ENCODE measurements at places on chromosomes 1 and 21.
A peak's percentile ranks its signal among the peaks of the same experiment; 100 is the strongest.

GRCh38 chr21:32958288-32959002 is 67.3 kb upstream of the OLIG2 start:
- DNase-seq, result no peak
- H3K4me3 ChIP-seq, result no peak overlapping the region
- peaks cover 27% of the 10 kb centered on the region for H3K27me3 ChIP-seq
- H3K4me1 ChIP-seq, result no peaks in the 10 kb centered on the region
- no peaks in the 10 kb centered on the region for H3K36me3 ChIP-seq

DNA sequence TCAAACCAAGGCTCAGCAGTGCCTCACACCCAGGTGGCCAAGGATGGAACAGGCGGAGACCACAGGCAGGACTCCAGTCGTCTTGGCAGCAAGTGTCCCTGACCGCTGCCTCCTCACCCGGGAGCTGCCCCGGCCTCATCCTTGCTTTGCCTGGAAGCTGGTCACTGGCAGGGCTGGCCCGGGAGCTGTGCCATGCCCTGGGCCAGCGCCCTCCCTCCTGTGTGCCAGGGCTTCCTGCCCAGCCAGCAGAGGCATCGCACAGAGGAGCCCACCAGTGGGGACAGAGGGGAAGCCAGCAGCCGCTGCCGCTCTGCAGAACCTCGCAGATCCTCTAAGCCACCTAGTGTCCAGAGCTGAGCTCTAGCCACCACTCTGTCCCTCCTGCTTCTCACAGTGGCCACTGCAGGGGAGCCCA is 7.8 kb downstream of the CASZ1 start:
- H3K36me3 ChIP-seq, result no peaks in the 10 kb centered on the region
- H3K27ac ChIP-seq, result no peak overlapping the region
- peaks cover 14% of the 10 kb centered on the region for H3K27me3 ChIP-seq
- DNase-seq, result no peak

GRCh38 chr1:230495891-230496385 is 69.8 kb upstream of the PGBD5 start:
- H3K4me1 ChIP-seq, result no peaks in the 10 kb centered on the region
- DNase-seq, result no peak
- no peaks in the 10 kb centered on the region for H3K36me3 ChIP-seq
- H3K27ac ChIP-seq, result no peak overlapping the region
- H3K27me3 ChIP-seq, result peaks cover 6% of the 10 kb centered on the region

DNA sequence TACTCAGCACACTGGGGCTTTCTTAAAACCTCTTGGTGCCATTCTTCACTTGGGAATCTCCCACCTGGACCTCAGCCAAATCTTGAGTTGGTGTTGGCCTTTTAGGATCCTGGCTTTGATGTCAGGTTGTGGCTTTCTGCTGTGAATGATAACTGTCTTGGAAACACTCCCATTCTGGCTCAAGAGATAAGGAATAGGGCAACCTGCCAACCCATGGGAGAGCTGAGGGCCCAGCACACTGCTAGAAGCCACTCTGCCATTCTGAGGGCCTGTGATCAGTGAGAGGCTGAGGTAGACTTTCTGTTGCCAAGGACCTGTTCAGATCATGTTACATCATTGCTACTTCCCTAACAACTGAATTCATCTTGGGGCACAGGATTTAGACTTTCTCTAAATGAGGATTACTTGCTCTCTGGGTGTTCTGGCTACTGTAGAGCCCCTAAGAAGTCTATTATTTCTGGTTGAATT is 45.8 kb downstream of the TTC39A start:
- no peak for DNase-seq
- H3K4me3 ChIP-seq, result no peak overlapping the region
- H3K27me3 ChIP-seq, result no peaks in the 10 kb centered on the region
- H3K27ac ChIP-seq, result no peak overlapping the region

DNA sequence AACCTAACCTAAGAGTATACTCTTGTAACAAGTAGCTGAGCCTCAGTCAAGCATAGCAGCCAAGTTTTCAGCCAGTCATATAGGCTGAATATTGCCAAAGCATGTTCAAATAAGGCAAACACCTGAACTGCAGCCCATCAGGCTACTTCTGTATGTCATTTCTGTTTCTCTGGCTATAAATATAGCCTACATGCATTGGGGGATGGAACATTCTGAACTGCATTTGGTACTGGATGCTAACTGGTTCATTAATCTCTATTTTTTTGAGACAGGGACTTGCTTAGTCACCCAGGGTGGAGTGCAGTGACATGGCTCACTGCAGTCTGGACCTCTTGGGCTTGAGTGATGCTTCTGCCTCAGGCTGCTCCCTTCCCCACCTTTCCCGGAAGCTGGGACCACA is 37.3 kb downstream of the MAST2 start:
- no peak overlapping the region for H3K4me3 ChIP-seq
- H3K27ac ChIP-seq, result no peak overlapping the region
- H3K27me3 ChIP-seq, result no peaks in the 10 kb centered on the region

DNA sequence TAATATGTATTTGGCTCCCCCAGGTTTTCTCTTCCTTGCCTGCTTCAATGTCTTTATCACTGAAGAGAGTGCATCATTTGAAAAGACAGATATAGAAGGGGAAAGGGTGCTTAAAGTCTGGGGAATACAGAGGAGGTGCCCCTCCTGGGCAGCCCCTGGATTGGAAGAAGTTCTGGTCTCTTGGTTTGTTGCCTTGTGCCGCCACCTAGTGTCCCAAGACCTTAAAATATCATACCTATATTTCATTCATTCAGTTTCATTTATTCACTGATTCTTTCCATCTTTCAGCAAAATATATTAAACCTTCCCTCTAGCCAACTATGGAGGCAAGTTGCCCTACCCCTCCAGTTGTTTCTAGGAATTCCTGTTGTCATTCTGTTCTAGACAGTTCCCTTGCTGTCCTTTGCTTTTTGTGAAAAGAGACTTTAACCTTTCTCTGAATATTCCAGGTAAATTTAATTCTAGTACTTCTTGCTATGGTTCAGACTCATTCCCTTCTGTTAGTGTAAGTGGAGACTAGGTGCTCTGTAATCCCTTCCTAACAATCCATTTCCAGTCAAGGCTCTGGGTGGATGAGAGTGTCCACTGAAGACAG is 56.1 kb downstream of the MEF2D start:
- H3K4me3 ChIP-seq, result no peak overlapping the region
- peaks cover 53% of the 10 kb centered on the region for H3K27me3 ChIP-seq
- no peak for DNase-seq
- H3K36me3 ChIP-seq, result no peaks in the 10 kb centered on the region
- peaks cover 7% of the 10 kb centered on the region for H3K4me1 ChIP-seq
- no peak overlapping the region for H3K27ac ChIP-seq

GRCh38 chr21:31345136-31345535 is 1.1 kb upstream of the TIAM1 start:
- no peak overlapping the region for H3K27ac ChIP-seq
- peaks cover 21% of the 10 kb centered on the region for H3K4me1 ChIP-seq

- no peaks in the 10 kb centered on the region for H3K36me3 ChIP-seq
- H3K27ac ChIP-seq, result no peak overlapping the region
- H3K4me3 ChIP-seq, result no peak overlapping the region
- peaks cover 66% of the 10 kb centered on the region for H3K4me1 ChIP-seq
- DNase-seq, result no peak
These were observed 193.8 kb upstream of the EDN2 start for GRCh38 chr1:41678111-41678878.

- H3K4me1 ChIP-seq, result no peaks in the 10 kb centered on the region
- H3K27ac ChIP-seq, result no peak overlapping the region
These were observed 52.2 kb downstream of the KCND3 start for GRCh38 chr1:111937147-111937725.

GRCh38 chr1:19287436-19288185 is 959 bp downstream of the AKR7A3 start:
- no peaks in the 10 kb centered on the region for H3K36me3 ChIP-seq
- H3K4me1 ChIP-seq, result peaks cover 8% of the 10 kb centered on the region
- H3K27ac ChIP-seq, result no peak overlapping the region
- no peak overlapping the region for H3K4me3 ChIP-seq
- DNase-seq, result no peak

DNA sequence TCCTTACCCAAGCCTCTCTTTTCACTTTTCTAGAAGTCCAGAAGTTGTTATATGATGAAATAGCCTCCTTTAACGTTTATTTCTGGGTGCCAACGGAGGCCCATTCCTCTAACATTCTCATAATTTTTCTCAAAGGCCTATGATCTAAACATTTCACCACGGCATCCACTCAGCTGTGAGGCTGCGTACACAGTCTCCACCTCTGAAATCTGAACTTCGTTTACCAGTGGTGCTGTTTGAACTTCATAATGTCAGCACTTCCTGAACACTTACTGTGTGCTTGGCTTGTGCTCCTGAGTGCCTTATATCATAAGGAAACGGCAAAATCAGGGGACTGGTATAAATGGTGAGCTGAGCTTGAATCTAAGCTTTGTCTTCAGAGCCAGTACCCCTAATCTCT is 12.0 kb upstream of the RBP7 start:
- H3K4me1 ChIP-seq, result no peaks in the 10 kb centered on the region
- H3K4me3 ChIP-seq, result no peak overlapping the region
- H3K27me3 ChIP-seq, result no peaks in the 10 kb centered on the region

GRCh38 chr1:243266231-243266630 is 10.4 kb downstream of the SDCCAG8 start:
- no peak overlapping the region for H3K4me3 ChIP-seq
- H3K36me3 ChIP-seq, result peaks cover 3% of the 10 kb centered on the region

DNA sequence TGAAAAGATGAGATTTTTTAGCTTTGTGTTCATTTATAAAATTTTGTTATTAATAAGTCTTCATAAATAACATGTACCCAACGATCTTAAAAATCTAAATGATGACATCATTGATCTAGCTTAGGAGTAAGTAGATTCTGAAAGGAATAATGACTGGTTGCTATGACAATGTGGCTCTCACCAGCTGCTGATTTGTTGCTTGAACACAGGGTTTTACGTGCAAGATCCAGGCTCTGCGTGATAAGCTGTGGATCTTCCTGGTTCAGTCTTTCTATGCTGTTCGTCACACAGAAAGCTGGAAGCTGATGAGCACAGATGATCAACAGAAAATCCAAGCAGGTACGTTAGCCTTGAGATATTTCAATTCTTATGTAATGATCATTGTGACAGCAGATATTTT is 49.1 kb upstream of the C1orf146 start:
- no peak overlapping the region for H3K27ac ChIP-seq
- no peaks in the 10 kb centered on the region for H3K4me1 ChIP-seq
- H3K4me3 ChIP-seq, result no peak overlapping the region
- H3K36me3 ChIP-seq, result no peaks in the 10 kb centered on the region
- DNase-seq, result no peak

DNA sequence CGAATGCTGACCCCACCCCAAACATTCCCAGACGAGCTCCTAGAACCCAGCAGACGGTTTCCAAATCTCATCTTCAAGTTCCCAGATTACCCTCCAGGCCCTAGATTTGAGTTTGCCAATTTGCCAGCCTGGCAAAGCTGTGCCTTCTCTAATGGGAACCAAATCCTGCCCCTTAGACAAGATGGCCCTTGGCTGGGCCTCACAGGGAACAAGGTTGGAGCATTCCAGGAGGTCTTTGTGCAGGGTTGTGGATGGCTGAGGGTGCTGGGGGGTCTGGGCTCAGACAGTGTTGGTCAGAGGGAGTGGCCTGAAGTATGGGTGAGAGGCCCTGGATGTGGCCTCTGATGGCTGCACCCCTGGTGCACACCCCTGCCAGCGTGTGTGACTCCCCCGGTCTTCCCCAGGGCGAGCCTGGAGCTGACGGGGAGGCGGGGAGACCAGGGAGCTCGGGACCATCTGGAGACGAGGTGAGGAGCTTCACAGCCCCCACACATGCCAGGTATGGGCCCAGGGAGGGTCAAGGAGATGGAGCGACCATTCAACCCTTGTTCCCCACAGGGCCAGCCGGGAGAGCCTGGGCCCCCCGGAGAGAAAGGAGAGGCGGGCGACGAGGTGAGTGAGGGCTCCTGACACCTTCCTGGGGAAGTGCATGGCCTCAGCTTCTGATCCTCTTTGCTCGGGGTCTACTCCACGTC is 10.2 kb downstream of the COL6A1 start:
- H3K4me3 ChIP-seq, result no peak overlapping the region
- no peak for DNase-seq
- H3K36me3 ChIP-seq, result no peaks in the 10 kb centered on the region
- no peak overlapping the region for H3K27ac ChIP-seq
- H3K4me1 ChIP-seq, result no peaks in the 10 kb centered on the region
- H3K27me3 ChIP-seq, result no peaks in the 10 kb centered on the region

DNA sequence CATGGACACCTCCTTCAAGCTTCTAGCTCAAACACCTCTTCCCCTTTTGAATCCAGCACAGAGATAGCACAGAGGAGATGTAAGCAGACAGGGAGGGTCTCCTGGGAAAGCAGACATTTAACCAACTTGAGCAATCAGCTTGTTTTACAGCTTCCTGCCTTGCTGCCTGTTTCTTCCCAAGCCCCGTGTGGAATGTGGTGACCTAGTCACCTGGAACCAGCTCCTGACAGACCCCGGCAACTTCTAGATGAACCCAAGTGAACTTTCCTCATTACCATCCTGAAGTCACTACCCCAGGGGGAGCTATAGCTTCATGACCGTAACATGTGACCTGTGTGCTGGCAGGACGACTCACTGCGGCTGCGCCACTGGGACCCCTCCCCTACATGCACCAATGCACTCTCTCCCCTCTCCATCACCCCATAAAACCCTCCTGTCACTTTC is 24.1 kb upstream of the TTF2 start:
- H3K27ac ChIP-seq, result no peak overlapping the region
- H3K36me3 ChIP-seq, result peaks cover 6% of the 10 kb centered on the region
- H3K4me1 ChIP-seq, result peaks cover 5% of the 10 kb centered on the region
- H3K27me3 ChIP-seq, result no peaks in the 10 kb centered on the region

GRCh38 chr21:42161956-42162681 is 56.8 kb upstream of the ABCG1 start:
- H3K4me3 ChIP-seq, result no peak overlapping the region
- H3K27ac ChIP-seq, result no peak overlapping the region
- H3K27me3 ChIP-seq, result no peaks in the 10 kb centered on the region
- DNase-seq, result peak; percentile 39
- H3K4me1 ChIP-seq, result peaks cover 34% of the 10 kb centered on the region

- H3K4me3 ChIP-seq, result no peak overlapping the region
- DNase-seq, result no peak
- no peak overlapping the region for H3K27ac ChIP-seq
- no peaks in the 10 kb centered on the region for H3K4me1 ChIP-seq
- no peaks in the 10 kb centered on the region for H3K27me3 ChIP-seq
- H3K36me3 ChIP-seq, result no peaks in the 10 kb centered on the region
These were observed 142.5 kb downstream of the TIAM1 start for GRCh38 chr21:31201548-31201947.

DNA sequence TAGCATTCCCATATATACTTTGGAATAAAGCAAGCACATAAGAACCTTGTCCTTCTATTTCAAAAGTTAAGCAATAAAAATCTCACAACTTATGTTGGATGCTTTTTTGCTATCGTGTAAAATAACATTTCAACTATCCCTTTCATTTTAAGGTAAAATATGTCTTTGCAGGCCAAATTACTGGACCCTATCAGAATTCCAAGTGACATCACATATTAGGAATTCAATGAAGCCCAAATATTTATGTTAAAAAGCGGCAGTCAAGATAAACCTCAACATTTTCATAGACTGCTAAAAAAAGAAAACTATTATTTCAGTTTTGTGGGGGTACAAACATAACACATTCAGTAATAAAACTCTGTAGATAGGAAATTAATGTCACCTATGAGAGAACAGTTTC is 252.0 kb downstream of the KCTD3 start:
- no peak overlapping the region for H3K27ac ChIP-seq
- DNase-seq, result no peak
- no peaks in the 10 kb centered on the region for H3K4me1 ChIP-seq
